ENCODE measurements at places on chromosomes 3 and 15.

DNA sequence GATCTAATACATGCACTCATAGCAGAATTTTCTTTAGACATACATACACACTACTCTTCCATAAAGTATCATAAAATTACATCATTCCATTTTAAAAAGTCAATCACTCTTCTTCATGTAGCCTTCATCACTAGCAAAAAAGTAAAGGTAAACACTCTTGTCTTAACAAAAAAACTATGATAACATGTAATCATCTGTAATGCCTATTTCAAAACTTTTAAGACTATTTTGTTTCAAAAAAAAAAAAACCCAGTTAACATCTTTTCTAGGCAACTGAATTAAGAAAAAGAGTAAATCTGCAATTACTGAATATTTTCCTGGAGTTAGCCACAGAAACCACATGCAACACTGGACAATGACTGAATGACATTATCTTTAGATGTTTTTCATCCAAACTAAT is 4.8 kb downstream of the TBC1D5 start:
- no peak for DNase-seq

GRCh38 chr3:124121379-124122312 is 129.7 kb upstream of the ROPN1 start:
- DNase-seq, result no peak

- no peak for DNase-seq
These were observed 26.0 kb upstream of the GNB5 start for GRCh38 chr15:52217186-52217585.

- no peak for DNase-seq
These were observed 122.1 kb upstream of the TPRG1 start for GRCh38 chr3:189049458-189050236.

GRCh38 chr3:14203521-14204079 is 25.0 kb downstream of the LSM3 start:
- DNase-seq, result peak; percentile 77

DNA sequence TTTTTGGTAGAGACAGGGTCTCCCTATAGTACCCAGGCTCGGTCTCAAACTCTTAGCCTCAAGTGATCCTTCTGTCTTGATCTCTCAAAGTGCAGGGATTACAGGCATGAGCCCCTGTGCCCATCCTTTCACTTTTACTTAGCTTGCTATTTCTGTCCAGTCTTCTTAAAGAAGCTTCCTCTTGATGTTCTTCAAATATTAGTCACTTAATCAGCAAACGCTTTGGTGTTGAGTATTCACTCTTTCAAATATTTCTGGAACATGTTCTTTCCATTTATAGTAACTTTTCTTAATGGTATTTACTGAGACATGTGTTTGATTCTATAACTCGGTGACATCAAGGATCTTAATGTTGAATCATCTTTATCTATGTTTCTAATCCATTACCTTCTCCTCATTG is 122.1 kb downstream of the CNTN6 start:
- DNase-seq, result no peak

DNA sequence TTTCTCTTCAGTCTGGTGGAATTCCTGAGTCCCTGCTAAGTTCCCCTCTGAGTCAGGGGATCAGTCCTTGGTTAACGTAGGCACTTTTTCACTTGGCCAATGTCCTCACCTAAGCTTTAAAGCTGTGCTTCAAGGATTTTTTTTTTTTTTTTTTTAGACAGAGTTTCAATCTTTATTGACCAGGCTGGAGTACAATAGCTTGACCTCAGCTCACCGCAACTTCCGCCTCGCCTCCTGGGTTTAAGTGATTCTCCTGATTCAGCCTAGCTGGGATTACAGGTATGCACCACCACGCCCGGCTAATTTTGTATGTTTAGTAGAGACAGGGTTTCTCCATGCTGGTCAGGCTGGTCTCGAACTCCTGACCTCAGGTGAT is 220.3 kb downstream of the STT3B start:
- DNase-seq, result no peak

DNA sequence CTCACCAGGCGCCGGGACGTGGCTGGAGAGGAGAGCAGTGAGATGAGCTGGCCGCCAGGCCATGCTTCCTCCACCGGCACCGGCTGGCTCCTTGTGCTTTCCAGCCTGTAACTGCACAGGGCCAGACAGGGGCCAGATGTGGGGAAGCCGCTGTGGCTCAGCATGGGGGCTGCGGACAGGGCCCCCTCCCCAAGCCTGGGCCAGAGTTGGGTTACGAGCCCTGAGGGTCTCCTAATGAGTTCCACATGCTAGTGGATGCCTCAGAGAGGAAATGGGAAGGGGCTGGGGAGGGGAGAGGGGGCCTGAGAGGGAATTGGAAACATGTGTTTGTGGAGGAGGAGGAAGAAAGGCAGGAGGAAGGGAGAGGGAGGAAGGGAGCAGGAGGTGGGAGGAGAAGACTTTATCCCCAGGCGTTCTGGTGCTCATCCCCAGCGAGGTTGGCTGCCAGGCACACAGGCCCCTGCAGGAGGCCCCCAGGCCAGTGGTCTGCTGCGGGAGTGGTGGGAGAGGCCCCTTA is 11.7 kb upstream of the DUSP7 start:
- no peak for DNase-seq

DNA sequence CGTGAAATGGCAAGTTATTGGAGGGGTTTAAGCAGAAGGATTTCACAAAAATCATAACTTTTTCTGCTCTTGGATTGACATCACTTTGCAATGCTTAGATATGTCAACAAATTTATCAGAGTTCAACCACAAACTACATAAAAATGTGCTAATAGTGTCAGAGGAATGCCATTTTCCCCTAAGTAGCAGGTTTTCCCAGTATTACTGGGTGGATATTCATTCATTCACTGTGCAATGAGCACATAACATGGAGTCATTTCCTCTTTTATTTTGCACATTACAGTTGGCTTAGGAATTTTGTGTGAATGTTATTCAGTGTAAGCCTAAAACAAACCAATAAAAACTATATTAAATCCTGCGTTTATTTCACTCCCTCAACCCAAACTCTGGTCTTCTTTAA is 537.3 kb upstream of the MCTP2 start:
- no peak for DNase-seq

- DNase-seq, result no peak
These were observed 2.0 kb upstream of the ZNF710 start for GRCh38 chr15:89998923-89999675.

DNA sequence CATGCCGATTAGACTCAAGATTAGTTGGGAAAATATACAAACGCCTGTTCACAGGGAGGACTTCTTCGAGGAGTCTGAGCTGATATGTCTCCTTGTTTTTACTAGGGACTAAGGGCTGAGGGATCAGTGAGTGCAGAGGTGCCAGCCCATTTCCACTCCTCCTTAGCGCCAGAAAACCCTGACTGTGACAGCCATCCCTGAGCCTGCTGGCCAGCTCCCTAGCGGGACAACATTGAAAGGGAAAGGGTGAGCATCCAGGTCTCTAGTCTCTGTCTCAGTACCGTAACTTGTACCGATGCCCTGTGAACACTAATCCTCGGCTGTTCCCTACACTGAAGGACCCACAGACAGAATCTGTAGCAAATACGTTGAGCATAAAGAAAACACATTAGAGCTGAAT is 243.4 kb downstream of the WNT5A start:
- no peak for DNase-seq

DNA sequence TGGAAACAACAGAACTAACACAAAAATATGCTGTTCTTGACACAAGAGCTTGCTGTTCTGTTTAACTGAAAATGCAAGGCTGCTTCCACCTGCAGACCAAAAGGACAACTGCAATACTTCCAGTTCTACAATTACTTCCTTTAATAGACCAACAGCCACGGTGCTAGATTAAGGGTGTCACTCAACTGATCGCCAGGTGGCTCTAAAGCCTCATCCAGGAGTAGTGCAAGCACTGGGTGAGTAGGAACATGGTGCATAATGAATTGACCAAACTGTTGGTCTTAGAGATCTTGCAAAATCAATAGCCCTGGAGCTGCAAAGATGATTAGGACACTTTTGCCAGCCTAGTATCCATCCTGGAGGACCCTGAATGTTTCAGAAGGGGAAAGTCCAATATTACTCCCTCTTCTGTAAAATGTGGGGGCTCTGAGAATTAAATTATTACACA is 3.6 kb upstream of the CLDN16 start:
- DNase-seq, result peak; percentile 32
